Stimulated activated CD8-positive, alpha-beta memory T cell treated with anti-CD3 and anti-CD28 coated beads, Interleukin-4, amount 100 ng/mL, for 24 hours (primary cell): ENCODE measurements at places on chromosomes 16 and 17.

- no peak for DNase-seq
Observed at GRCh38 chr17:61567045-61567802, 23.8 kb downstream of the NACA2 start.

DNA sequence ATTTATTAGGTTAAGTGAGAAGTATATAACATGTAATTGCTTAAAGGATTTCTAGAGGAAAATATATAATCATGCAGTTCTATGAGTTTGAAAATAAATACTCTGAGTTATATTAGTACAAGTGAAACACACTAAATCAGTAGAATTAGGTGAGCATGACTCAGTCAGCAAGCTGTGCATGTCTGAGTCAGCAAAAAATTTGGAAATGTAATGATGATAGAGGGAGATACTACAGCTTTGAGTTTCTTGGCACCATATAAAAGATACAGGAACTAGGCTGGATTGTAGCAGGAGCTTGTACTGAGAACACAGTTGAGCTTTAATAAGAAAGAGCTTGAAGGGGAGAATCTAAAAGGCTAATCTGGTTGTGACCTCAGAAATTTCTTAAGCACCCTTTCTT, 1224.6 kb downstream of the CDH8 start:
- no peak for DNase-seq

DNA sequence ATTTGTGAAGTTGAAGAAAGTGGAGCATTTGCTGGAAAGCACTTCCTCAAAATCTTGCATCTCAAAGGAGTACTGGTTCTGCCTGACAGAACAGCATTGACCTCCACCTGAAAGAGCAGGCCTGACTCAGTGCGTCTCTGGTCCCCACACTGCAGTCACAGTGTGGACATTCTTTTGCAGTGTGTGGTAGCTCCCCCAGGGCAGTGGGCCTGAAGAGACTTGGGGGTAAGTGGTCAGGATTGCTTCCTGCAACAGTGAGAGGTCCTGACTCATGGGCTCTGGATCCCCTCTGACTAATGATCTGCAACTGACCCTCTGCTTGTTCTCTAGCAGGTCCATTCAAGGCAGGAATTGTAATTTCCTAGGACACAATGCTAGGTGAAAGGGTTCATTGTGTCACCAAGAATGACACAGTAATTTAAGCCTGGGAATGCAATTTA, 204.9 kb upstream of the KCNJ16 start:
- DNase-seq: no peak

DNA sequence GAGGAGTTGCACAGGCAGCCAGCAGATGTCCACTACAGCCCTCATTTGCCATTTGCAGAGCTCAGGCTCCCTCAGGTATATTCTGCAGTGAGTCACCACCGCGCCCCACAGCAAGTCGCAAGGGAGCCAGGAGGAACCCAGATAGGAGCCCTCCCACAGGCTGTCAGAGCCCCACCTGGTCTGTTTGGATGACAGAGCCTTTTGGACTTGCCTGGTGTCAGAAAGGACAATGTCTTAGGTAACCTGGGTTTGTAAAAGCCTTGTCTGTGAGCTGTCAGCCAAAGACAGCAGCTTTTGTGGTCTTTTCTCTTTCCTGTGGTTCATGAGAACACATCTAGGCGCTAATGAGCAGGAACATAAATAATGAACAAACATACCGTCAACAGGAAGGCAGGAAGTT, 70.9 kb downstream of the GNAO1 start:
- no peak for DNase-seq

DNA sequence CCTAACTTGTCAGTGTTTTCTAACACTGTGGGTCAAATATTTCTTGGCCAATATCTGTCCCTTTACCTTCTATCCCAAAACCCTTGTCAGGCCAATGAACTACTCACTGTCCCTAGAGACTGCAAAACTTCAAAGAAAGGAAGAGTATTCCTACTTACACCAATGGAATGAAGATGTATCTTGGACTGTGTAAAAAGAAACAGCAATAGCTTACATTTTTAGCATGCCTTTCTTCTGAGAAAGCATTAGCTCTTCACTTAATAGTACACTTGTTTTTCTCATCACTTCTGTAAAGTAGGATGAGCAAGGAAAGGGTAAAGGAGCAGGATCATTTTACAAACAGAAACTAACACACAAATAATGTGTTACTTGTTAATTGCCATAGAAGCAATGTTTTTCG, 73.9 kb downstream of the STH start:
- DNase-seq: no peak

DNA sequence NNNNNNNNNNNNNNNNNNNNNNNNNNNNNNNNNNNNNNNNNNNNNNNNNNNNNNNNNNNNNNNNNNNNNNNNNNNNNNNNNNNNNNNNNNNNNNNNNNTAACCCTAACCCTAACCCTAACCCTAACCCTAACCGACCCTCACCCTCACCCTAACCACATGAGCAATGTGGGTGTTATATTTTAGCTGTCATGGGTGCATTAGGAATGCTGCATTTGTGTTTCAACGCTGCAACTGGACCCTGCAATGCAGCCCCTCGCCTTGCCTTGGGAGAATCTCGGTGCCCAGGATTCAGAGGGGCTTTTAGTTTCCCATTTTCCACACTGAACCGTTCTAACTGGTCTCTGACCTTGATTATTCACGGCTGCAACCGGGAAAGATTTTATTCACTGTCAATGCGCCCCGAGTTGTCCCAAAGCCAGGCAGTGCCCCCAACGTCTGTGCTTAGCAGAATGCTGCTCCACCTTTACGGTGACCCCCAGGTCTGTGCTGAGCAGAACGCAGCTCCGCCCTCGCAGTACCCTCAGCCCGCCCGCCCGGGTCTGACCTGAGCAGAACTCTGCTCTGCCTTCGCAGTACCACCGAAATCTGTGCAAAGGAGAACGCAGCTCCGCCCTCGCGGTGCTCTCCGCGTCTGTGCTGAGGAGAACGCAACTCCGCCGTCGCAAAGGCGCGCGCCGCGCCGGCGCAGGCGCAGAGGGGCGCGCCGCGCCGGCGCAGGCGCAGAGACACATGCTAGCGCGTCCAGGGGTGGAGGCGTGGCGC, 43.3 kb downstream of the POLR3K start:
- no peak for DNase-seq

- no peak for DNase-seq
Observed at GRCh38 chr17:72422505-72423285, 301.9 kb downstream of the SOX9 start.

- DNase-seq: no peak
Observed at GRCh38 chr16:81942007-81942601, 69.2 kb downstream of the SDR42E1 start.

GRCh38 chr16:5479926-5480325, 382.3 kb upstream of the EEF2KMT start:
- no peak for DNase-seq

DNA sequence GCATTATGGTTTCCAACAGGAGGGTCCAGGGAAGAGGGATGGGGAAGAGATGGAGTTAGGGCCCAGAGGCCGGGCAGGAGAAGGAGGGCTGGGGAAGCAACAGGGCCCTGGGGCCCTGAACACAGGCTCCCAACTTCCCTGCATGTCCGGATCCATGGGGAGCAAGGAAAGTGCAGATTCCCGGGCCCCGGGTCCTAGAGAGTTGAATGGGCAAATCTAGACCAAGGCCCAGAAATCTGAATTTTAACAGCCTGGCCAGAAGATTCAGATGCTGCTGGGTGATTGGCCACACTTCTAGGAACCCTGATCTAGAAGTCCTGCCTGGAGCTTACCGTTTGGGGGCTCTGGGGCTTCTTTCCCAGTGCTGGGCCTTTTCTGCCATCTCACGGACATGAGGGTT, 13.2 kb downstream of the MGAT5B start:
- DNase-seq: no peak

DNA sequence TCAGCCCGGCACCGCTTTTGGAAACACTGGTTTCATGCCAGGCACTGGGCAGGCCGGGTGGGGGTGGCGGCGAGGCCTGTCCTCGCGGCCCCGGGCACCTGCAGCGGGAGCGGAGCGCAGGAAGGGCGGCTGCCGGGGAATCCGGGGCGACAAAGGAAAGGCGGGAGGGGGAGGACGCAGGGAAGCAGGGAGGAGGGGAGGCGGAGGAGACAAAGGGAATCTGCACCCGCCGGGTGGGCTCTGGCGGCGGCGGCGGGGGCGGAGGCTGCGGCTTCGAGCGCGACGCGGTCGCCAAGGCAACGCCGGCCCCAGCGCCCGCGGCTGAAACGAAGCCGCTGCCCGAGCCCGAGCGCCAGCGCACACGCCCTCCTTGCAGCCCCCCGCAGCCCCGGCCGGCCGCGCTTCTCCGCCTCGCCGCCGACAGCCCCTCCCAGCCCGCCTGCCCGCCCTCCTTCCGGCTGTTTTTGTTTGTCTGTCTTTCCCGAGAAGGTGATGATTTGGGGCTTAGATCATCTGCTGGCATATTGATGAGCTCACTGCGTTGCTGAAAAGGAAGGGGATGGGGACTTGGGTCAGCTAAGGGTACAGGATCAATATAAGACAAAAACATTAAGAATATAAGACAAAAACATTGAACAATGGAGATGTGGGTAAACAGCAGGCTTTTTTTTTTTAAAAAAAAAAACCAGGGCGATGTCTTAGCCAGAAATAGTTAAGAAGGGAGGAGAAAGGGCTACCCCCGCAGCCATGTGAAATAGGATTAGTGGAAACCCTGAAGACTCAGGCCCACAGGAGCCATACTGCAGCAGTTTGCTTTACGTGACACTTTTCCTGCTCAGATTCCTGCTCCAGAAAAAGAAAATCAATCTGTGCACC, 32.7 kb downstream of the CDK5R1 start:
- DNase-seq: peak; percentile 40

DNA sequence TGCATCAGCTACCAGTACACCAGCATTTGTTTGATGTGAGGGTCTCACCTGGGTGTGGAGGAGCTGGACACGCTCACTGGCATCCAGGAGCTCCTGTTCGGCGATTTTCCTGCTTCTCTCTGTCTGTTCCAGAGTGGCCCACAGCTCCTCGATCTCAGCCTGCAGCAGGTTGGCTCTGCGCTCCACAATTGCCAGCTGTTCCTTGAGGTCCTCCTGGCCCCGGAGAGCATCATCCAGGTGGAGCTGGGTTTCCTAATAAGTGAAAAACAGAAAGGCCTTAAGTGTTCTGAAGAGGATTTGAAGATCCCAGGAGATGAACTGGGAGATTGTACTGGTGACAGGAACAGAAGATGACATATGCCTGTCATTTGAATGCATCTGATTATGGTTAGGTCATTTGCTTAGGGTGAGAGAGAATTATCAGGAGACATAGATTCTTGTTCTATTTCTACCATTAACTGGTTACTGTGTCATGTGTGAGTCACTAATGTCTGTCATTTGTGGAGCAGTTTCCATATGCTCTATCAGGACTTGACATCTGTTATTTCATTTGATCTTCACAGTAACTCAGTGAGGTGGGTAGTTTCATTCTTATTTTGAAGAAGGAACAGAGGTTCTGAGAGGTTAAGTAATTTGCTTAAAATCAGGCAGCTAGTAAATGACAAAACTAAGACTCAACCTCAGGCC, 21.5 kb upstream of the MYH13 start:
- DNase-seq: no peak

DNA sequence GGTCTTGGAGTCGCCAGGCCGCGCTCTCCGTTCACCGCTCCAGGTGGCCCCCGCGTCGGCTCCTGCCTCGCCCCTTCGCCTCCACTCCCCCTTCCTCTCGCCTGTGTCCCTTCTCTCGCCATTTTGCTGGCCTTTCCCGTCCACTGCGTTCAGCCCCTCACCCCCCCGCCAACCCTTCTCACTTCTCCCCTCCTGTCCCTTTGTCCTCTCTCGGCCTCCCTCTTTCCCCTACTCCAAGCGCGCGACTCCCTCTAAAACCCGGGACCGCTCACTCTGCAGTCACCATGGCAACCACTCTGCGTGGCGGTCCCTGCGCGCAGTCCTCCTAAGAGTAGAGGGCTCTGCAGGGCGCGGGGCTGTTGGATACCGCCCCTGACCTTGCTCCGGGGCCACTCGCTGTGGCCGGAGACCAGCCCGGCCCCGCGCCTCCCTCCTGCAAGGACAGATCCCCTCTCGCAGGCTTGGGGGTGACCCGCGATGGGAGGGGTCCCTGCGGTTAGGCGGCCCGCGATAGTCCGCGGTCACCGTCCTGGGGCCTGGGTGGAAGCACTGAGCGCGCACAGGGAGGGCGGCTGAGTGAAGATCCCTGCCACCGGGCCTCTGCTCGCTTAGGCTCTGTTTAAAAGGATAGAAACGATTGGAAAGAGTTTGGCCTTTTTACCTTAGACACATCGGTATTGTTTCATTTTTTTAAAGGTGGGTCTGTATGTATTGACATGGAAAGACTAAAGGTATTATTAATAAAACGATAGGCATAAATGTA, 454 bp downstream of the CCDC40 start:
- peak; percentile 4 for DNase-seq

GRCh38 chr16:74257061-74257460, 39.6 kb upstream of the PSMD7 start:
- DNase-seq: no peak

DNA sequence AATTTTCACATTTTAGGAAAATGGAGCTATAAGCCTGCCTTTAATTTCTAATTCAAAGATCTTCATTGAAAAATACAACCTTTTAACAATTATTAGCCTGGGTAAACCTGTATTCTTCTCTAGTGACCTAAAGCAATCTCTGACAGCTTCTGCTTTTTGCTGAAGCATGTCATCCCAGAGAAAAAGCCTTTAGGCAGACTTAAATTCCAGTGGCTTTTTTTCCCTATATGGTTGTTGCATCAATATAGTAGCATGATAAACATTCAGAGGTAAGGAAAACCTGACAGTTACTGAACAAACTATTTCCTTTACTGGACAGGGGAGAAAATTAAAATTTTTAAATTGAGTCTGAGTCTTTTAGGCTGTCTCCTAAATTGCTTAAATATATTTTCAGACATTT, 7.8 kb upstream of the EVI2A start:
- DNase-seq: no peak

- no peak for DNase-seq
Observed at GRCh38 chr17:63640038-63640437, 17.8 kb downstream of the MAP3K3 start.

GRCh38 chr16:60991886-60992285, 1044.4 kb downstream of the CDH8 start:
- DNase-seq: no peak

GRCh38 chr17:14873996-14874395, 391.1 kb downstream of the PMP22 start:
- DNase-seq: no peak

DNA sequence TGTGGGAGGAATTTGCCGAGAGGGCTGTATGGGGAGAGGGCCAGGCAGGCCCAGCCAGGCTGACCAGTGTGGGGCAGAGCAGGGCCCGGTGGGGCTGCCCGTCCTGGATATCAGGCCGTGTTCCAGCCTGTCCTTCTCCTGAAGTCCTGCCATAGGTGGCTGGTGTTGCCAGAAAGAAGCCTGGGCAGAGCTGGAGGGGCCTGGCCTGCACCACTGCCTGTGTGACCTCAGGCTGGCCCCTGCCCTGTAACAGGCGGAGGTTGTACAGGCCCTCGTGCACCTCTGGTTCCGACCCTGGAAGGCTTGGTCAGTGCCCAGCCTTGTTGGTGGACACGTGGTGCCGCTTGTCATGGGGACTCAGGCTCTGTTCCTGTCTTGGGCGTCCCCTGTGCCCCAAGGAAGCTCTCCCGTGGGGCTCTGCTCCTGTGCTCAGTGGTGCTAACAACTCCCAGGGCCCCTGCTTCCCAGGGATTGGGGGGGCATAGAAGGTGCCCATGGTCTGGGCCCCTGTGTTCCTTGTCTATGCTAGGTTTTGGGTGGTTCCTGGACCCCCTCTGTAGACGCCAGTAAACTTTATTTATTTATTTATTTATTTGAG, 33.3 kb downstream of the ADCY7 start:
- DNase-seq: no peak
